PC-9 (cell line): ENCODE measurements at places on chromosomes 16 and 17.

DNA sequence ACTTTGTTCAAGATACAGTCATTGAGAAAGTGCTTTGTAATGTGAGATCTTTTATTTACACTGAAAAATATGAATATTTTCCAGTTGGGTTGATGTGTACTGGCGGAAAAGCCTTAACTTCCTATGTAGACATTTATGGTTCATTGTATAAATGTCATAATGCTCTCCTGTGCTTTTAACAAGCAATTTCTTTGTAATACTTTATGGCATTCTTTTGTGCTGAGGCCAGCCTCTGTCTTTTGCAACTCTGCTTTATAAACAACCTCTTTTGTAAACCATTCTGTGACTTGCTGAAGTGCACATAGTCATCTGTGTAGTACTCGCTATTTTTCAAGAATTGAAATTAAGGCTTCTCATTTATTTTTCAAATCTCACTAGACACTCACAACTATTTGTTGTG is 291.2 kb downstream of the CDH11 start:
- no peak for DNase-seq

DNA sequence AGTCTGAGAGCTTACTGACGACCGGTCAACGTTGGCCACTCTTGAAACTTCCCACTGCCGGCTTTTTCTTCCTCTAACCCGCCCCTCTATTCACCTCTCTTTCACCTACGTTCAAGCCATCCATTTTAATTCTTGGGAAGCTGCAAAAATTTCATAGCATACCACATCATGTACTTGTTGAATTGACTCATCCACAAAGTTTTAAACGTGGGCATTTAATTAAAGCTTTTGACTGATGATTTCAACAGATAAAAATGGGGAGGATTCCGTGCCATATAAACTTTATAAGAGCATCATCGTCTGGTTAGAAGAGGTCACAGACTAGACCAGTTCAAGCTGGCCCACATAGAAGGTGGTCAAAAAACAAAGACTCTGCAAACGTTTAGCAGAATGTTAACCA is 22.5 kb downstream of the VPS53 start:
- peak; percentile 39 for DNase-seq

DNA sequence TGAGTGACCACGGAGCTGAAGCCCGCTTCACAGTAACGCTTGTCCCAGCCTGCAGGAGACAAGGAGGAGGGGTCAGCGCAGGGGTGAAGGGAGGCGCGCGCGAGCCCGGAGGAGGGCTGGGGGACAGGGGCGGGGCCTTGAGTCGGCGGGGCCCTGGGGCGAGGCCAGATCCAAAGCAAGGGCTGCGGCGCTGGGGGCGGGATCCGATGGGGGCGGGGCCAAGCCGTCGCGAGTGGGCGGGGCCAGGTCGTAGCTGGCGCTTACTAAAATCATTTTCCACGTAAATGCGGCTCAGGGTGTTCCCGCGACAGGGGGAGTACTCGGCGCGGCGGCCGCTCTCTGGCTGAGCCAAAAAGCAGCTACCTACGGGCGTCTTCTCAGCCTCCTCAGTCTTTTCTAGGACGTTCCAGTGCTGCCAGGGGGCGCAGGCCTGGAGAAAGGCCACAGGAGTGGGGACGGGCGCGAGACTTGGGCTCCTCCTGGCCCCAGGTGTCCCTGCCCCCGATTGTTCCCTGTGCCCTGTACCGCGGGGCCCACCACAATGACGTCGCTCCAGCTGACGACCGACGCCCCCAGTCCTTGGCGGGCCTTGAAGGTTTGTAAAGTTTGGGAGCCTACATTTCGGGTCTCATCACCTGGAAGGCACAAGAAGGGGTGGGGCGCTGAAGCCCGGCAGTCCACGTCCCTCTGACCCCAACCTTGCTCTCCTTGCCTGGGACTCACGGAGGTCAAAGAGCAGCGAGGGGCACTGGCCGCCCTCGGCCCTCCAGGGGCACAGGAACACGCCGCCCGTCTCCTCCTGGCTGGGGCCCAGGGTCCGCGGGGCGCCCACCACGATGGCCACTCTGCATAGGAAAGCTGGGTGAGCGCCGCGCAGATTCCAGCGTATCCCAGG is 3.9 kb downstream of the ITGA2B start:
- DNase-seq = peak; percentile 57

- DNase-seq = peak; percentile 76
Measured at GRCh38 chr17:65099941-65100315, 37.2 kb upstream of the RGS9 start.

GRCh38 chr16:84614073-84614459 is 3.8 kb downstream of the COTL1 start:
- DNase-seq = no peak

GRCh38 chr16:89289428-89290395 is 72.2 kb downstream of the ZNF778 start:
- DNase-seq = peak; percentile 75

DNA sequence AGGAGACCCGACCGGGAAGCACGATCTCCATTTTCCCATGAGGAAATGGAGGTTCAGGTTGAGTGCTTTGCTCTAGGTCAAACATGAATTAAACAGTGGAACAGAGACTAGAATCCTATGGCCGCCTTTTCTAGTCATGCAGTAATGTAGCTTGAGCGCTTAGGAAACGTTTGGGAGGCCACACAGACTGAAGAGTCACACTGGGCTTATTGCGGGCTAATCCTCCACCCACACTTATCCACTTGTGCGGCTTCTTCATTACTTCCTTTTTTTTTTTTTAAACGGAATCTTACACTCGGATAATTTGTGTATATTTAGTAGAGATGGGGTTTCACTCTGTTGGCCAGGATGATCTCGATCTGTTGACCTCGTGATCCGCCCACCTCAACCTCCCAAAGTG is 26.0 kb downstream of the CACNG3 start:
- DNase-seq = no peak

GRCh38 chr16:27228621-27229501 is 25.5 kb downstream of the KDM8 start:
- no peak for DNase-seq

DNA sequence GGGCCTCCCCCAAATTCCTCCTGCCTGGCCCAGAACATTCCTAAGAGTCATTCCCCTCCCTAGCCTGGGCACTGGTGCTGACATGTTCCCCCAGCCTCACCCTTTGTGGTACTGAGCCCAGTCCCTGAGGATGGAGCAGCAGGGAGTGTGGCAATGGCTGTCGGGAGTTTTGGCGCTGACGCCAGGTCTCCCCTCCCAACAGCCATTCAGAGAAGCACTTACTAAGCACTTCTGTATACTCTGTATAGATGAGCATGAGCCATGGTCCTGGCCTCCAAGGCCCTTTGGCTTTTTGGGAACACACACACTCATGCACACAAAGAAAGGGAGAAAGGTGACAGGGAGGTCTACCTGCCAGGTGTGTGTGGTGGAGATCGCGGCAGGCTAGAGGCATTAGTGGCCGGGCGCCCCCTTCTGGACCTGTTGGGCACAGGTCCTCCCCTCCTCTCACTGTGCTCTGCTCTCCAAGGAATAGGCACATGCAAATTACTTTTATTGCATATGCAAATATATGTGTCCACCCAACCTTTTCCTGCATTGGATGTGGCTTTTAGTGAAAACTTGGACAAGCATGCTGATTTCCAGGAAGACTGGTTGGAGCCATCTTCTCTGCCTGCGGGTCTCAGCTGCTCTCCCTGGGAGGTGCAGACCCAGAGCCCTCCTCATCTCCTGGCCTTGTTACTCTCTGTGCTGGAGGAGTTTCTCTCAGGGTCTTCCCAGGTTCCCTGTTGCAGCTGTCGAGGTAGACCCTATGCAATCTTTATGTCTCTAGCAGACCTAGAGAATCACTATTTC is 17.4 kb upstream of the C17orf107 start:
- DNase-seq = peak; percentile 60

GRCh38 chr17:1031711-1032110 is 34.8 kb downstream of the TIMM22 start:
- DNase-seq = no peak

- DNase-seq = peak; percentile 88
Measured at GRCh38 chr17:65191811-65192740, 54.9 kb downstream of the RGS9 start.

DNA sequence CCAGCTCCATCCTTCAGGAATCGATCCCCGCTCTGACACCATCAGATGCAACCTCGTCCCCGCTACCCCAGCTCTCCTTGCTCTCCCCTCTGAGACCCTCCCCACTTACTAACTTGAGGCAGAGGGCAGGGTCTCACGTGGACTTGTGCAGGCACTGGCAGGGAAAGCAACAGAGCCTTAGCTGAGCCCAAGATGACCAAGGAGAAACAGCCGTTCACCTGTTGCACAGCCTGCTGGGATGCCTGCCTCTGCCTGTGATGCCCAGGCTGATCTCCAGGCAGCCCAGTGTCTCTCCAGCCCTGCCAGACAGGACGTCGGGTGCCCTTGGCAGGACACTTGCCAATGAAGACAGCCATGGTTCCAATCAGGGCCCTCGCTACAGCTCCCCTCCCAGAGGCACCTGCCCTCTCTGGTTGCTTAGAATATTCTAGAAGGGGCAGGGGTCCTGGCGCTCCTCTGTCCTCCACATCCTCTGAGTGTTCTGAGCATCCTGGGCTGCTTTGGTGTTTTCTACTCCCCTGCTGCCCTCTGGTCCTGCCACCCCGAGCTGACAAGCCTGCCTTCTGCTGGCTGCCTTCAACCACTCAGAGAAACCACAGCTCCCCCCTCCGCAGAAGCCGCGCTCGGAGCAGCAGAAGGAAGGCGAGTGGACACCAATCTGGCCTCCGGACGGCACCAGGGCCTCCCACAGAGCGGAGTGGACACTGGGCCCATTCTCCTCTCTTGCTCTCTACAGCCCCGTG is 6.7 kb downstream of the CEP295NL start:
- DNase-seq = no peak

DNA sequence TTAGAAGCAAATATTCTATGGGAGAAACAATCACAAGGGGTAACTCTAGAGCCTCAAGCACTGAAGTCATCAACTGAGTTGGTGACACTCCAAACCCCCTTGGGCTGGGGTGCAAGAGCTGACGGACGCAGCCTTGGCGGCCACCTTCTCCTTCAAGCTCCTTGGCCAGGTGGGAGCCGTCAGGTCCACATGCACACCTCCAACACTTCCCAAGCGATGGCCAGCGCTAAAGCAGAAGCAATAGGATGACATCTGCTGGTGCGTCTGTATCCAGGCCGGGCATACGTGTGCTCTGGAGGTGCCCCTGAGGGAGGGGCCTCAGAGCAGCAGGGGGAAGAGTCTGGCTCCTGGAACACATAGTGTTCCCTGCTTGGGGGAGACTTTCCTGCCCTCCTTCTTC is 12.2 kb upstream of the FOXJ1 start:
- no peak for DNase-seq

- peak; percentile 99 for DNase-seq
Measured at GRCh38 chr16:29943846-29944799, 17.8 kb upstream of the TMEM219 start.

DNA sequence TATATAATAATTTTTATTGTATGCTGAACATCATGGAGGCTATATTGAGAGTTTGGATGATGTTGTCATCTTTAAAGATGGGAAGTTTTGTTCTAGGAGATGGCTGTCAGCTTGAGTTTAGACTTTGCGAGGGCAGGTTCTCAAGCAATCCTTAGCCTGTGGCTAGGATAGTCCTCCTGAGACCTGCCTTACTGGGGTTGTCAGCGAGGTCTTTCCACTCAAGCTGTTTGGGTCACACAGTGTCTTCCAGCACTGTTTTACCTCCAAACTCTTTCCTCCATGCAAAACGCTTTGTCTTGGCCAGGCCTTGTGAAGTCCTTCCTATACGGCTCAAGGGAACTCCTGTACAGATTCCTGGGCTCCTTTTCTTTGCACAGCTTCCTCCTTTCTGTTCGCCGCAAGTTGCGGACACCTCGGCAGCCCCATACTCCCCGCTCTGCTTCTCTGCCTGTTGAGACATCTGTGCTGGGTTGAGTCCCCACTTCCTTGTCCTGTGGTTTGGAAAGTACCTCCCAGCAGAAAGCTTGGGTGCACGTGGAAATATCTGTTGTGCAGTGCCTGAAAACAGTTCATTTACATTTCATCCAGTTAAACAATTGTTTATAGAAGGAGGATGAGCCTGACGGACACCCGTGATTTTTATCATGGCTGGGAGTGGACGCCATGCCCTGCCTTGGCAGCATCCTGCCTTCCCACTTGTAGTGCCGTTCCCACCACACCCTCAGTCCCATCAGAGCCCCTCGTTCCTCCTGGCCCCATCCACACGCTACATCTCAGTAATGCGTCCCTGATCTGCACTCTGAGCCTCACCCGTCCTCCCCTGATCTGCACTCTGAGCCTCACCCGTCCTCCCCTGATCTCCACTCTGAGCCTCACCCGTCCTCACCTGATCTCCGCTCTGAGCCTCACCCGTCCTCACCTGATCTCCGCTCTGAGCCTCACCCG is 55.0 kb upstream of the CBFA2T3 start:
- DNase-seq = no peak

DNA sequence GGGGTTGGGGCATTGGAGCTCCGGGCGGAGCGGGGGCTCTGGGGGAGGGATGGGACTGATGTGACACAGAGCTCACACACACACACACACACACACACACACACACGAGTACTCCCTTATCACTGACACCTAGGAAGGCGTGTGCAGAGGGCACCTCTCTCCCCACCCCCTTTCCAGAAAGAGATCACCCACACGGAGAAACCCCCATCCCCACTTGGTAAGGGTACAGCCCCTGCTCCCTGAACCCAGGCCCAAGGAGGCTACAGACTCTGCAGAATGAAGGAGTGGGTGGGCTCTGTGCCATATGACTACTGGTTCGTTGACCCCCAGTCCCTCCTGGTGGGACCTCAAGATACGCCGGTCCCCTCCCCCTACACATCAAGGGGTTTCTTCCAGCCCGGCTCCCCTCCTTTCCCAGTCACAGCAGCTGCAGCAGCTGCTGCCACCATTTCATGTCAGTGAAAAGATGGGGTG is 8.7 kb upstream of the ARHGAP23 start:
- DNase-seq = no peak

DNA sequence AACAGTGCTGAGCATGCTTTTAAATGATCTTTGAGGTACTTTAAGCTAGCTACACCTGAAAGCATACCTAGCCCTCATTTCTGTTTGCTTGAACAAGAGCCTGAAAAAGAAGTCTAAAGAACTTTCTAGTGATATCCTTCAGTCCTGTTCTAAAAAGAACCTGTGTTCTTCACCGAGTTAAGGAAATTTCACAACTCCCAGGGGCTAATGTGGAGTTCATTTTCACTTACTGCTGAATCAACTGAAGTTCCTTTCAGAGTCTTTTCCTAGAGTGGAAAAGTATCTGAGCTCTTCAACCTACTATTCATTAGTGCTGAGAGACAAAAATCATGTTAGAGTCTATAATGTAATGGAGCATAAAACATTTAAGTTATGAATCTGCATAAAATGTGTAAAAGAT is 66.9 kb downstream of the CHD9 start:
- no peak for DNase-seq

- peak; percentile 76 for DNase-seq
Measured at GRCh38 chr16:19005561-19006445, 22.1 kb downstream of the TMC7 start.

- DNase-seq = peak; percentile 63
Measured at GRCh38 chr16:68287276-68288251, 23.2 kb downstream of the SLC7A6OS start.
